ENCODE measurements at places on chromosomes 5 and 9.

DNA sequence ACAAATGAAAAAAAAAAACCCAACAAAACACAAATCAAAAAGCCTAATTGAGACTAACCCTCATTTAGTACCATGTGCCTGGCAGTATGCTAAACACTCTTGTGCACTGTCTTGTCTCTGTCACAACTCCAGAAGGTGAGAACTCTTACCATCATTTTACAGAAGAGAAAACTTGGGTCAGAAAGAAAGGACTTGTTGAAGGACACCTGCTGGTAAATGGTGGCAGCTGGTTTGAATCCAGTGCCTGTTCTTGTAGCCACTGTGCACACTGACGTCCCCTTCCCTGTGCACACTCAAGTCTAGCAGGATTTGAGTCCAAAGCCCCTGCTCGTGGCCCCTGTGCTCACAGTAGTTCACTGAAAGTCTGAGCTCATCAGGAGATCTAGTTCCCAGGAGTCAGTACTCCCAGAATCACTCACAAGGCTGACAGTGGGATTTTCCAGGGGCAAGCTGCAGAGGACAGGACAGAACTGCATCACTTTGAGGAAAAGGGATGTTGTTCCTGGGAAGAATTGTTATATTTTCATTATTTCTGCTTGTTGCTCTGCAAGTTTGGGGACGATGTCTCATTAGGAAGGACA lies 43.0 kb upstream of the HSD17B4 start:
- no peak for DNase-seq

GRCh38 chr9:98602839-98603500 lies 105.8 kb downstream of the GABBR2 start:
- peak; percentile 16 for DNase-seq

GRCh38 chr5:19987612-19988361 lies at the start of gene CDH18:
Gene CDH18, minus strand, starts transcription at chr5:19988200. Its CDS starts 149,214 bp downstream, at chr5:19838986.
- DNase-seq = peak; percentile 13

DNA sequence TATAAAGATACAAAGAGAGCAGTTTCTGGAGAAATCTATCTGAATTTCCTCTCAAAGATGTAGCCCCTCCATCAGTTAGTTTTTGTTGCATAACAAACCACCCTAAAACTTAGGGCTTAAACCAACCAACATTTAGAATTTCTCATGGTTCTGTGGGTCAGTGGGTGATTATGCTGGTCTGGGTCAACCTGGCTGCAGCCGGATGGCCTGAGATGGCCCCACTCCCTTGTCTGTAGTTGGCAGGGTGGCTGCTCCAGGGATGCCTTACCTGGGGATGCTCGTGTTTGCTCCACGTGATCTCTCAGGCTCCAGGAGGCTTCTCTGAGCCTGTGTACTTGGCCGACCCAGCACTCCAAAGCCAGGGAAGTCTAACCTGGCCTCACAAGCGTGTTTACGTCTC lies 139.3 kb downstream of the MVB12B start:
- DNase-seq = no peak

DNA sequence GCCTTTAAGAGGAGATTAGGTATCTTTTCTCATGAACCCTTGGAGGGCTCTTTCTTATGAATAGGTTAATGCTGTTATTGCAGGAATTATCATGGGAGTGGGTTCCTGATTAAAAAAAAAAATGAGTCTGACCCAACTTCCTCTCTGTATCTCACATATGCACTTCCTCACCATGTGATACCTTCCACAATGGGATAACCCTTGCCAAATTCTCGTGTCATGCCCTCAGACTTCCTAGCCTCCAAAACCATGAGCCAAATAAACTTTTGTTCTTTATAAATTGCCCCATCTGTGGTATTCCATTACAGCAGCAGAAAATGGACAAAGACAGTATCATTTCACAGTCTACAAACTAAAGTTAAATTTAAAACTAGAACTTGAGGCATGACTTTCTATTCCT lies 1.0 kb downstream of the OR1B1 start:
- no peak for DNase-seq

DNA sequence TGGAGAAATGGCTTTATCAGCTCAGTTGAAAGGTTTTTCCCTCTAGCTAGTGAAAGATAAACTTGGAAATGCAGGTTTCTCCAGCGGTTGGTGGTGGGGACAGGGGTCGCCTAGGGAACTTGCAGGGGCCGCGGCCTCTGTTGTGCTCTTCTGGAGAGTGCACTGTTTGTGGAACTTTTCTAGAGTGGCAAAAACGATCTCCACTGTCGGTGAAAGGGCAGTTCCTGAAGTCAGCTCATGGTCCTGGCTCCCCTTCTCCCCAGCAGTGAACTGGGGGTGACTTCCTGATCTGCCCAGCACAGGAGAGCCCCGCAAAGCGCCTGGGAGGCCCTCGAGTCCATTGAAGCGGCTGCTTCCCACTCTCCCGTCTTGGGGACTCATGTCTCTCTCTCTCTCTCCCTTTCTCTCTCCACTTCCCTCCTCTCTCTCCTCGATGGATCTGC lies 3.2 kb downstream of the IRX1 start:
- no peak for DNase-seq

DNA sequence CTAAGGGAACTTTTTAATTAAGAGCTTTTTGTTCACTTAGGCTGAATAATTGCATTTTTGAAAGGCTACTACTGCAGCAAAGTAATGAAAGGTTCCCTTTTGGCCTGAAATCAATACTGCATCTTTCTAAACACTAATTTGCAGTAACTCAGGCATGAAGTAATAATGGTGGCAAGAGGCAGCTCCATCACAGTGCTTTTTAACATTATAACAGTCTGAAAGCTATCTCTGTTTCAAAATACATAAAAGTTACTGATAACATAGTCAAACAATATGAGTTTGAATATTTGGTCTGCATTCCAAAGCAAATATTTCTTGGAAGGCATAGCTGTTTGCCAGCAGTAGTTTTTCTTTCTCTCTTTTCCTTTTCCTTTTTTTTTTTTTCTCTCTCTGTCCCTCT lies 113.4 kb downstream of the FBN2 start:
- no peak for DNase-seq

DNA sequence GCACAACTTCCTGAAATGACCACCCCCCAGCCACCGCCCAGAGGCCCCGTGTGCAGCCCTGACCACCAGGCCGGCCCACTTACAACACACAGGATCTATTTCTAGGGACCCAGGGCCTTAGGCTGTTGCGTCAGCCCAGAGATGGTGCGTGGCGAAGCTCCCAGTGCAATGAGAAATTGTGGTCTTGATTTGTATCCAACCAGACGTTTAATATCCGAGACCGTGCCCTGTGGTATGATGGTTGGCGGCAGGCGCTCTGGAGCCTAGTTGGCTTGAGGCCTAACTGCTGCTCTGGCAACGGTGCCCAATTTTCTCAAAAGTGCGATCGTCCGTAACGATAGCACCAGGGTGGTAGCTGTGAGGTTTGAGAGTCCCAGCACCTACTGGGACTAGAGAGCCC lies 32.6 kb upstream of the SLC6A19 start:
- DNase-seq = no peak

DNA sequence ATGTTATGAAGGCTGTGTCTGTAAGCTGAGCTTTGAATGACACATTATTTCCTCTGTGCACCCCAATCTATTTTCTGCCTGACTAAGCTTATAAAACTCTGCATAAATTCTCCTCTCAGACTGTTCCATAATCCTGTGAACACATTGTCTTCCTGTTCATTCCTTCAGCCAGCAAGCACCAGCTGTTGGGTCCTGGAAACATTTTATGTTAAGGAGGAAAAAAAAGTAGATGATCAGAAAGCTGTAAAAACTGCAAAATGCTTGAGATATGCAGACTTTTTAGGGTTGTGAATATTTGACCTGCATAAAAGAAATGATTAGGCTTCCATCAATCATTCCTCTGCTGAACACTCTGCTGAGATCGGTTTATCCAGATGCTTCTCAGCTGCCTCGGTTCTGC lies 1246.0 kb upstream of the DMAC1 start:
- no peak for DNase-seq

GRCh38 chr9:130689937-130690700 lies 3.5 kb upstream of the EXOSC2 start:
- peak; percentile 85 for DNase-seq

GRCh38 chr5:100424787-100425186 lies 110.4 kb upstream of the FAM174A start:
- no peak for DNase-seq

GRCh38 chr5:116288524-116288923 lies 203.7 kb downstream of the COMMD10 start:
- no peak for DNase-seq

All from astrocyte of the cerebellum (primary cell).